Tongue (tissue), 3 donors: ENCODE measurements at places on chromosomes 16 and 17. TPM values are rescaled to one million over a fixed set of nuclear protein-coding genes. Genes with fewer than 3 reads are reported as not detected.

Gene UTS2R
- total RNA-seq, result 5.8 TPM

GRCh38 chr17:49995055-49995738 is at the start of gene DLX3:
TSS of gene DLX3 (minus strand) at chr17:49995224. CDS start at chr17:49994998, 226 bp downstream.
- peak; percentile 86 for DNase-seq

Gene PPY
- total RNA-seq, result not detected

DNA sequence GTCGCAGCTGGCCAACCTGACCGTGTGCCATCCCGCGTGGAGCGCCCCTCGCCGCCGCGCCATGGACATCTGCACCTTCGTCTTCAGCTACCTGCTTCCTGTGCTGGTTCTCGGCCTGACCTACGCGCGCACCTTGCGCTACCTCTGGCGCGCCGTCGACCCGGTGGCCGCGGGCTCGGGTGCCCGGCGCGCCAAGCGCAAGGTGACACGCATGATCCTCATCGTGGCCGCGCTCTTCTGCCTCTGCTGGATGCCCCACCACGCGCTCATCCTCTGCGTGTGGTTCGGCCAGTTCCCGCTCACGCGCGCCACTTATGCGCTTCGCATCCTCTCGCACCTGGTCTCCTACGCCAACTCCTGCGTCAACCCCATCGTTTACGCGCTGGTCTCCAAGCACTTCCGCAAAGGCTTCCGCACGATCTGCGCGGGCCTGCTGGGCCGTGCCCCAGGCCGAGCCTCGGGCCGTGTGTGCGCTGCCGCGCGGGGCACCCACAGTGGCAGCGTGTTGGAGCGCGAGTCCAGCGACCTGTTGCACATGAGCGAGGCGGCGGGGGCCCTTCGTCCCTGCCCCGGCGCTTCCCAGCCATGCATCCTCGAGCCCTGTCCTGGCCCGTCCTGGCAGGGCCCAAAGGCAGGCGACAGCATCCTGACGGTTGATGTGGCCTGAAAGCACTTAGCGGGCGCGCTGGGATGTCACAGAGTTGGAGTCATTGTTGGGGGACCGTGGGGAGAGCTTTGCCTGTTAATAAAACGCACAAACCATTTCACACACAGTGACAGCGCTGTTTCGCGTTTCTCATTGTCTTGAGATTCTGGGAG is 2.0 kb upstream of the ZACN start:
- peak; percentile 41 for DNase-seq

Gene MYL4
- 905 TPM for total RNA-seq

DNA sequence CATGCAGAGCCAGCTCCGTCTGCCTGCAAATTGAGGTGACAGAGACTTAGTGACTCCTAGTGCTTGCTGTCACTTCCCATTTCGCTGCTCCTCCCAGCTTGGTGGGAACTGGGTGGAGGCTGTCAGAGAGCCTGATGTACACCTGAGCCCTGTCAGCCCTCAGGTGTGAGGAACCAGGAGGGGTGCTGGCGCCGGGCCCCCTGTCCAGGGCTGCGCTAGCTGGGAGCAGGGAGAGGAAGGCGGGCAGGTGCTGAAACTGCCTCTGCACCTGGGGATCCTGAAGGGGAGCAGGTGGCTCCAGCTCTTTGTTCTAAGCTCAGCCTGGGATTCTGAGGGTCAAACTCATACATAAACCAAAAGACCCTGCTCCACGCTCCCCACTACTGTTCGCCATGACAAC is 10.8 kb upstream of the WSCD1 start:
- DNase-seq, result no peak

Gene TNFAIP1
- 26.6 TPM for total RNA-seq

Gene ACSM2A
- not detected for total RNA-seq

DNA sequence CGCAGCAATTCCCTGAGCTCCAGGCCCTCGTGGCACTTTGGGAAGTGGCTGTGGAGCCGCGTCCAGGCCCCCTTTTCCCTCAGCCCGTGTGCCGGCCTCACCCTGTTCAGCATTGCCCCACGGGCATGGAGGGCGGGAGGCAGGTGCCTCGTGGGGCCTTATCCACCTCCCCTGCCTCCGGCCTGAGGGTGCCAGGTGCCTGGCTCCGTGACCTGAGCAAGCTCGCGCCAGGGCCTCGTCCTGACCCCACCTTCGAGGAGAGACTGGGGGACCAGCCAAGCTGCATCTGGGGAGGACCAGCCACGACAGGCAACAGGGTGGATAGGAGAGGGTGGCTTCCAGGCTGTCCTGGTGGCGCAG is 27.0 kb upstream of the AATK start:
- no peak for DNase-seq

GRCh38 chr17:39628655-39629493 is 2.1 kb downstream of the PPP1R1B start:
- no peak for DNase-seq

DNA sequence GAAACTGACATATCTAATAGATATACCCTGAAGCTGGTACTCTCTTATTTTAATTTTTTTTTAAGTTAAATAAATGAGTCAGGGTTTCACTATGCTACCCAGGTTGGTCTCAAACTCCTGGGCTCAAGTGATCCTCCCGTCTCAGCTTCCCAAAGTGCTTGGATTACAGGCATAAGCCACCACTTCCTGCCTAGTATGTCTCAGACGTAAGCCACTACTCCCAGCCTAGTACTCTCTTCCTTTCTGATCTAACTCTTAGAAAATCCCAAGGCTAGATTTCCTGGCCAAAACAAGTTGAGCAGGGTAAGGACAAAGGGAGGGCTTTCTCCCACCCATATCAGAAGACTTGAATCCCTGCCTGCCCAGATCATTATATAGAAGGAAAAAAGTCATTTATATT is 33.7 kb downstream of the HOXB1 start:
- no peak for DNase-seq

DNA sequence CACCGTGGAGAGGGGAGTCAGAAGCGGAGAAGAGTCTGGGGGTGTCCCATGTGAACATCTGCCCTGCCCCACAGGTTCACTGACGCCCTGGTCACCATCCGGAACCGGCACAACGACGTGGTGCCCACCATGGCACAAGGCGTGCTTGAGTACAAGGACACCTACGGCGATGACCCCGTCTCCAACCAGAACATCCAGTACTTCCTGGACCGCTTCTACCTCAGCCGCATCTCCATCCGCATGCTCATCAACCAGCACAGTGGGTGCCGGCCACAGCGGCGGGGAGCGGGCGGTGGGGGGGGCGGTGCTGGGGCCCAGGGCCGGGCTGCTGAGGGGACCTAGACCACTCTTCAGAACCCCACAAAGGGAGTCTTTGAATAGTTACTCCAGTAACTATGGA is 10.7 kb downstream of the PDK2 start:
- no peak for DNase-seq

DNA sequence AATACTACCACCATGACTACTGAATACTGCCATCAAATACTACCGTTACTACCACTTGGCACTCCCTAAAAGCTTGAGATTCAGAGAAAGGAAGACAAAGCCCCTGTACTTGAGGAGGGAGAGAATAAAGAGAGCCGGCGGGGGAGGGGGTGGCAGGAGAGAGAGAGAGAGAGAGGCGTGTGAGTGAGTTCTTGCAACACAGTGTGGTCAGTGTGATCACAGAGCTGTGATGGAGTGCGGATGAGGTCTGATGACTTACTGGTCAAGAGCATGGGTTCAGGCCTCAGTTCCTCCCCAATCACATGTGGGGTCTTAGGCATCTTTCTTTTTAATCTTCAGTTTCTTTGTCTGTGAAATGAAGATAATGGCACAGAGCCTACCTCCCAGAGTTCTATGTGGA is 19.2 kb downstream of the PRKCB start:
- no peak for DNase-seq

Gene TERB1
- total RNA-seq, result 0.41 TPM

Gene NPB
- total RNA-seq, result 1.0 TPM

Gene PTGES3L
- total RNA-seq, result 61.5 TPM

DNA sequence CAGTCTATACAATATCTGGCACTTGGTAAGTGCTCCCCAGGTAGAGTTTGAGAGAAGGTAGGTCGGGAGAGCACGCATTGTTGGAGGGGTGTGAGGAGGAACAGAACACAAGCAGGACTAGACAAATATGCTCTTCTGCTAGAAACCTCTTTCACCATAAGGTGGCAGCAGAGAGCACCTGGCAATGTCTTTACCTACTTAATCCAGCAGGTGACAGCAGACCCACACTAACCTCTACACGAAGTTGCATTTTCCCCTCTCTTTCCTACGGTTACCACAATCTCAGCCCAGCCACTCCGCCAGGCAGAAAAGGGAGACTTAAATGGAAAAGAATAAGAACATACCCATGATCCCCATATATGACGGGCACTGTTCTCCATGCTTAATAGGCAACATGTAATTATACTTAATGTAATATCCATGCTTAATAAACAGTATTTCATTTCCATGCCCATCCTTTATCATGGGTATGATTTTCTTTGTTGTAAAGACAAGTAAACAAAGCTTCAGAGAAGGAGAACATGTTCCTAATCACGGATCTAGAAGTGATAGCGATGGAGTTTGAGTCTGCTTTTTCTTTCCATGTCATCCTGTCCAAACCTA is 55.1 kb upstream of the CCL2 start:
- DNase-seq, result peak; percentile 94

Gene ACE
- 9.6 TPM for total RNA-seq

DNA sequence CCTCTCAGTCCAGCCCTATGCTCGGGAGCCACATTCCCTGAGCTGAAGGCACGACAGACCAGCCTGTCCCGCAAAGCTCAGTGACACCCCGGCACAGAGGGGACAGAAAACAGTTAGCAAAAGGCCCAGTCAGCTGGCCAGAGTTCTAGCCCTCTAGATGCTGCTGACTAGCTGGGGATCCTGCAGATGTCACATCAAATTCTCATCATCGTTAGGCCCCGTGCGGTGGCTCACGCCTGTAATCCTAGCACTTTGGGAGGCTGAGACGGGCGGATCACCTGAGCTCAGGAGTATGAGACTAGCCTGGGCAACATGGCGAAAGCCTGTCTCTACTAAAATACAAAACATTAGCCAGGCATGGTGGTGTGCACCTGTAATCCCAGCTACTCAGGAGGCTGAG is 17.2 kb downstream of the UBE2O start:
- no peak for DNase-seq

Gene C16orf92
- not detected for total RNA-seq

- DNase-seq, result peak; percentile 55
Observed at GRCh38 chr17:76725580-76726230, 701 bp downstream of the JMJD6 start.

DNA sequence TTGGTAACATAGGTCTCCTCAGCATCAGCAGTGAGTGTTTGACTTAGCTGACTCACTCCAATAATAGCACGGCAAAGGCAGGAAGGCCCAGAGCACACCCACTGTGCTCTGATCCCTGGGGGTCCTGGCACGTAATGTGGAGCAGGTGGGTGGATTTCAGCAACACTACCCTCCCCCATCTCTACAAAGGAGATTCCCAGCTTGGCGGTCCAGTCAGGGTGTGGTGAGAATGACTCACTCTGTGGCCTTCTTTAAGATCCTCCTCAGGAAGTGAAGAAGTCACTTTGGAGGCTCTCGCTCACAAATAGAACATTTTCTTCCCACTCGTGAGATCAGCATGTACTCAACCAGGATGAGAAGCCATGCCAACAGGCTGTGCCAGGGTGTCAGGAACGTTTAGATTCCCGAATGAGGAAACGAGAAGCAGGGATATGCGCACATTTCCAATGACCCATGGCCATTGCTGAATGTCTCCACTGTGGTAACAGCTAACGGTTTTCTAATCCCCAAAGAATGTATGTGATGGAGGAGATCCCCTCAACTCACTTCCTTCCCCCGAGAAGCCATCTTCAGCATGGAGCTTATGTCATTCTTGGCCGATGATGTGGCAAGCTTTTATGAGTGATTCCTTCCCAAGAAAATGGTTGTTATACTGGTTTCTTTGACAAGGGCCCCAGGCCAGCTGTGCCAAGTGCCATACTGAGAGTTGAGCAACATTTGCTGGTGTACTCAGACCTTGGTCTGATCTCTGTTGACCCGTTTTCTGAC is 365.2 kb downstream of the C16orf95 start:
- no peak for DNase-seq

Gene GCGR
- not detected for total RNA-seq

DNA sequence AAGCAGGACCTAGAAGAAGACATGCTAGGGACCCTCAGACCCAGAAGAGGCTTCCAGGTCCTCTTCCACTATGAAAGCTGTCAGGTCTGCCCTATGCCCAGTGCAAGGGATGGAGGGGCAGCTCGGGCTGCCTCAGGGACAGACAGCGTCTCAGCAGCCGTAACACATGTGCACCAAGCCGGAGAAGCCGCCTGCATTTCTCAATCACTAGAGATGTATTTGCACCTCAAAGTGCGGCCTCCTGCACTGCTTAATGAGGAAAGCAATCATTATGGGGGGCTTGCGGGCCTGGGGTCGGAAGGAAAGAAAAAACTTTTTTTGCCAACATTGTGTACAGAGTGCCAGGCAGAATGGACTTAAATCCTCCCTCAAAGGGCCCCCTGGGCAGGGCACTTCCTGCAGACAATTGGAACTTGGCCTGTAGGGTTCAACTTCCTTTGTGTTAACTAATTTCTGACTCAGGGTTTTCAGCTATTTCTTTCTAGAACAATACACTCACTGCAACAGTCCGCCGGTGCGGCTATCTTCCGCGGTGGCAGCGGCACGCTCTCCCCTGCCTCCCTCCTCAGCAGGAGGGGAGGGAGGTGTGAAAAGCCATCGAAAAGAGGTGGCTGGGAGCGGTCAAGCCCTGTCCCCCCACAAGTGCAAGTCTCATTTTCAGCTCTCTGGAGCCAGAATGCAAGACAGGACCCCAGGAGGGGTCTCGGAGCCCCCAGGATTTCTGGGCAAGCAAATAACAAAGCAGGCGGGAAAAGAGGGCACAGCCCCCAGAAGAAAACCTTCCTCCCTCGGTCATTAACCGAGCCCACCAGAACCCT is 101.2 kb downstream of the ZNF423 start:
- no peak for DNase-seq

GRCh38 chr17:43529947-43530287 is 16.2 kb downstream of the ETV4 start:
- no peak for DNase-seq

- peak; percentile 71 for DNase-seq
Observed at GRCh38 chr16:9345880-9346279, 254.4 kb downstream of the HAPSTR1 start.
